Glutamatergic neuron (in vitro differentiated cells): ENCODE measurements at places on chromosomes 2 and 18. TPM values are rescaled to one million over a fixed set of nuclear protein-coding genes. Genes with fewer than 3 reads are reported as not detected.

Gene C2orf49
- total RNA-seq = 10.7 TPM

Gene ZSCAN30
- total RNA-seq = 41.0 TPM

Gene SERPINB3
- not detected for total RNA-seq

Gene CTNNA2
- total RNA-seq = 76.2 TPM

Gene EFR3B
- total RNA-seq = 22.9 TPM

Gene EPB41L3
- 368 TPM for total RNA-seq

Gene UPP2
- not detected for total RNA-seq

Gene OR6B2
- total RNA-seq = not detected

Gene TUBB8B
- total RNA-seq = not detected

Gene AGXT
- total RNA-seq = not detected

Gene SLC35G4
- total RNA-seq = not detected

Gene MPP4
- 0.25 TPM for total RNA-seq

Gene IMP4
- 48.3 TPM for total RNA-seq

Gene C2orf15
- total RNA-seq = 0.34 TPM

Gene IL36B
- not detected for total RNA-seq

Gene ACSL3
- total RNA-seq = 87.0 TPM

Gene REG3A
- total RNA-seq = not detected
